Natural killer cell (primary cell): ENCODE measurements at places on chromosomes 16 and 17.

DNA sequence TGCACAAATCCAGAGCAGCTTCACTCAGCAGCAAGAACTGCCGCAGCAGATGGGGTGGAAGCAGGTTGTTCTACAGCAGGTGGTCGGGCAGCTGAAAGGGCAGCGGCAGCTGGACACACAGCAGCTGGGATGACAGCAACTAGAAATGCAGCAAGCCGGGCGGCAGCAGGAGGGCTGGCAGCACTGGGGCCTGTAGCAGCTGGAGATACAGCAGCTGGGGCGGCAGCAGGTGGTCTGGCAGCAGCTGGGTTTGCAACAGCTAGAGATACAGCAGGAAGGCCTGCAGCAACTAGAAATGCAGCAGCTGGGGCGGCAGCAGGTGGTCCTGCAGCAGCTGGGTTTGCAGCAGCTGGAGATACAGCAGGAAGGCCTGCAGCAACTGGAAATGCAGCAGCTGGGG lies 460 bp downstream of the KRTAP4-3 start:
- H3K36me3 ChIP-seq, result no peaks in the 10 kb centered on the region
- no peaks in the 10 kb centered on the region for H3K4me1 ChIP-seq
- DNase-seq, result no peak
- H3K4me3 ChIP-seq, result no peak overlapping the region

DNA sequence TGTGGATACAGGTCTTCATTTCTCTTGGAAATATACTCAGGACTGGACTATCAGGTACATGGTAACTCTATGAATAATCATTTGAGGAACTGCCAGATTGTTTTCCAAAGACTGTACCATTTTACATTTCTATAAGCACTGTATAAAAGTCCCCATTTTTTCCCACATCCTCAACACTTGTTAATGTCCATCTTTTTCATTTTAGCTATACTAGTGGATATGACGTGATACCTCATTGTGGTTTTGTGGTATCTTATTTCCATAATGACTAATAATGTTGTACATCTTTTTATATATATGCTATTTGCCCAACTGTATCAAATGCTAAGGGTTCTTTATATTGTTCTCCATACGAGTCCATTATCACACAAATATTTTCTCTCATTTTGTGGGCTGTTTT lies 22.9 kb downstream of the NUP88 start:
- H3K27me3 ChIP-seq, result no peaks in the 10 kb centered on the region
- no peak overlapping the region for H3K4me3 ChIP-seq
- peaks cover 75% of the 10 kb centered on the region for H3K36me3 ChIP-seq
- no peak overlapping the region for H3K27ac ChIP-seq
- no peaks in the 10 kb centered on the region for H3K4me1 ChIP-seq

GRCh38 chr17:78338486-78339259 lies 21.2 kb downstream of the SOCS3 start:
- no peak for DNase-seq
- H3K4me1 ChIP-seq, result peaks cover 44% of the 10 kb centered on the region
- H3K4me3 ChIP-seq, result no peak overlapping the region
- H3K36me3 ChIP-seq, result no peaks in the 10 kb centered on the region

DNA sequence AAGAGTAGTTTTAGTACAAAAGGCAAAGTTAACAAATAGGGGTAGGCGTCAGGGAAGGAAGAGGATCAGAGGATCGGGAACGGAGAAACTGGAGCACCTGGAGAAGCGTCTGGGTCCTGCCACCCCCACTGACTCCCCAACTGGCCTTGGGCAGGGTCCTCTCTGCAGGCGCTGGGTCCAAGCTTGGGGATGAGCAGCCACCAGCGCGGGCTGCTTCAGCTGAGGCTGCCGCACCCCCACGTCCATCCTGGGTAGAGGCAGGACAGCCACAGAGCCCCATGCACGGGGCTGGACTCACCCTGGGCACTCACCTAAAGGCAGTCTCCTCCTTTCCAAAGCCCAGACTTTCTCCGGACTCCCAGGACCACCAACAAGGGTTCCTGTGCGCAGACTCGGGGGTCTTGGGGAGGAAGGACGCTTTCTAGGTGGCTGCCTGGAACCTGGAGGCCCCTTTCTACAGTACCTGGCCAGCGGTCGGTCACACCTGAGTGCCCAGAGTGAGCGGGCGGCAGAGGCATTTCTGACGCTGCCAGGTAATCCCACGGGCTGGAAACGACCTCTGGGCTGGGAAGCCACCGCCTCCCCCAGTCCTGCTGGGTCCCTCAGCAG lies 1.1 kb downstream of the HS3ST6 start:
- H3K36me3 ChIP-seq, result no peaks in the 10 kb centered on the region
- H3K4me1 ChIP-seq, result no peaks in the 10 kb centered on the region
- H3K4me3 ChIP-seq, result no peak overlapping the region
- H3K27me3 ChIP-seq, result peaks cover 21% of the 10 kb centered on the region

GRCh38 chr16:56478281-56479049 lies 27.1 kb downstream of the OGFOD1 start:
- H3K27ac ChIP-seq, result no peak overlapping the region
- H3K4me3 ChIP-seq, result no peak overlapping the region
- no peaks in the 10 kb centered on the region for H3K4me1 ChIP-seq

- H3K36me3 ChIP-seq, result no peaks in the 10 kb centered on the region
- no peaks in the 10 kb centered on the region for H3K4me1 ChIP-seq
- no peak for DNase-seq
- no peaks in the 10 kb centered on the region for H3K27me3 ChIP-seq
Measured at GRCh38 chr17:61338000-61338798, 61.4 kb upstream of the TBX2 start.

GRCh38 chr17:61809816-61810392 lies 53.4 kb downstream of the BRIP1 start:
- H3K36me3 ChIP-seq, result no peaks in the 10 kb centered on the region
- H3K4me1 ChIP-seq, result no peaks in the 10 kb centered on the region
- H3K27me3 ChIP-seq, result no peaks in the 10 kb centered on the region
- no peak for DNase-seq
- no peak overlapping the region for H3K27ac ChIP-seq

DNA sequence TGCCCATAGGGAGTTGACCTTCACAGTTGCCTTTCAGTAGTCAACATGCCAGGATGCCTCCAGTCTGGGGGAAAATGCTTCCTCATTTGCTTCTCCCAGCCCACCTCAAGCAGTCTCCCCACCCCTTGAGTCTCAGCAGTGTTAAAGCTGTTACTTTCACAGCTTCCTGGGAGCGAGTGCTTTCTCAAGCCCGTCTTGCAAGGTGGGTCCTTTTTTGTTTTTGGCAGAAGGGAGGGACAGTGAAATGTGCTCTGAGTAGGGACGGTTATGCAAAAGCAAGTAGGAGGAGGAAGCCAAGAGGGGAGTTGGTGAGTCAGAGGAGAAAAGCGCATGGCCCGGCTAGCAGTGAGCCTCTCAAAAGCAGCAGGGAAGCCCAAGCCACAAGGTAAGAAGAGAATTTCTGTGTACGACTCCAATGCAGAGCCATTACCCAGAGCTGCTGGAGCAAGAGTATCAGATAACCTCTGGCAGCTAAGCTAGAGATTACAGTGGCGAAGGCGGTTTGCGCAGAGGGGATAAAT lies at the start of gene CHST4:
Gene CHST4 (plus strand): TSS at position 316 of the 521 bp plus-strand sequence. CDS start 10,252 bp downstream, outside the sequence.
- DNase-seq, result no peak
- H3K27me3 ChIP-seq, result no peaks in the 10 kb centered on the region
- H3K36me3 ChIP-seq, result no peaks in the 10 kb centered on the region
- H3K4me1 ChIP-seq, result no peaks in the 10 kb centered on the region
- no peak within 1 kb of the TSS for H3K27ac ChIP-seq
- no peak within 1 kb of the TSS for H3K4me3 ChIP-seq

DNA sequence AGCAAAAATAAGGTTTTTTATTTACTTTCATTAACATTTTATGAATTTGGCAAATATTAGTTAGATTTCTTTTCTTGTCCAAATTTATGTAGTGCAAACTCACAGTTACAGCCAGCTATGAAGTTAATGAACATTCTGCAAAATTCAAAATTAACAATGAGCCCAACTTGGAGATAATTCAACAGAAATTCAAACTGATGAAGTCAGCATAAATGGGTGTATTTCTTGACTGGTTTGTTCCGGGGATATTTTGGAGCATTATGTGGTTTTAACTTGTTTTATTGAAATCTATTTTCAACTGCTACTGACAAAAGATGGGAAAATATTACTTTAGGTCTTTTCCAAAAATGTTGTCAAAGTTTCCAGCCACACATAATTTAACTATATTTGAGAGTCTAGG lies 807.9 kb downstream of the CDH8 start:
- H3K27ac ChIP-seq, result no peak overlapping the region
- no peak for DNase-seq
- H3K27me3 ChIP-seq, result no peaks in the 10 kb centered on the region
- no peaks in the 10 kb centered on the region for H3K4me1 ChIP-seq

DNA sequence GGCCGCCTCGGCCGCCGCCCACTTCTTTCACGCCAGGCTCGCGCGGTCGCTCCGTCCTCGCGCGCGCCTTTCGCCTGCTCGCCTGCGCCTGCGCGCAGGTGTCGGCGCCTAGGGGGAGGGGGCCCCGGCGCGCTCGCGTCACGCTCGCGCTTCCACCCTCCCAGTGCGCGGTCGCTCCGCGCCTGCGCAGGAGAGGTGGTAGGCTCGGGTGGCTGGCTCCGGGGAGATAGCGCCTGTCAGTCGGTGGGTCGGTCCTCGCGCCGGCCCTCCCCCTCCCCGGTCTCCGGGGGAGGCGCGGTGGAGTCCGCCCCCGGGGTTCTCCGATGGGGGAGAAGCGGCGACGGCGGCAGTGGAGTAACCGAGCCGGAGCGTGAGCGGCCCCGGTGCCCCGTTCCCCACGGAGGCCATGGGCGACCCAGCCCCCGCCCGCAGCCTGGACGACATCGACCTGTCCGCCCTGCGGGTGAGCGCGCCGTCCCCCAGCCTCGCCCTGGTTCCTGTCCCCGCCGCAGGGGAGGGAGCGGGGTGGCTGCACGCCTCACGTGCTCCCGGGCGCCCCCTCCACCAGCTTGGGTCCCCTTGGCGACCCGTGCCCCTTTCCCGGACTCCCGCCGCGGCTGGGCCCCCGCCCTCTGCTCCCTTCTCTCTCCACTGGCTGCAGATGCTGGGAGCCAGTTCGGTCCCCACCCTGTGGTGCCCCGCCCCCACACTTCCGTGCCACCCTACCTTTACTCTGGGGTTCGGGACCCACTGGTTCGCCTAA lies at the start of gene MINK1:
Gene MINK1 (plus strand): TSS at position 163 of the 763 bp plus-strand sequence. CDS start 244 bp downstream, at position 407.
- no peaks in the 10 kb centered on the region for H3K36me3 ChIP-seq
- DNase-seq, result peak; percentile 85
- peaks cover 33% of the 10 kb centered on the region for H3K4me1 ChIP-seq
- no peaks in the 10 kb centered on the region for H3K27me3 ChIP-seq
- peak within 1 kb of the TSS; percentile 54 for H3K4me3 ChIP-seq

DNA sequence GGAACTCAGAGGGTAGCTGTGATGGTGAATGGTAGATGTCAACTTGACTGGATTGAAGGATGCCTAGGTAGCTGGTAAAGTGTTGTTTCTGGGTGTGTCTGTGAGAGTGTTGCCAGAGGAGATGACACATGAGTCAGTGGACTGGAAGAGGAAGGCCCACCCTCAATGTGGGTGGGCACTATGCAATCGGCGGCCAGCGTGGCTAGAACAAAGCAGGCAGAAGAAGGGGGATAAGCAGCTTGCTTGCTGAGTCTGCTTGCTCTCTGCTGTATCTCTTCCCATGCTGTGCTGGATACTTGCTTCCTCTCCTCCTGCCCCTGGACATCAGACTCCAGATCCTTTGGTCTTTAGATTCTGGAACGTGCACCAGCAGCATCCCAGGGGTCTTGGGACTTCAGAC lies 128.1 kb downstream of the AIPL1 start:
- no peaks in the 10 kb centered on the region for H3K4me1 ChIP-seq
- H3K4me3 ChIP-seq, result no peak overlapping the region
- no peak for DNase-seq
- H3K27me3 ChIP-seq, result no peaks in the 10 kb centered on the region
- no peaks in the 10 kb centered on the region for H3K36me3 ChIP-seq
- H3K27ac ChIP-seq, result no peak overlapping the region

GRCh38 chr17:41629826-41630670 lies 5.7 kb upstream of the KRT17 start:
- no peak overlapping the region for H3K27ac ChIP-seq
- no peak for DNase-seq
- H3K36me3 ChIP-seq, result no peaks in the 10 kb centered on the region
- no peak overlapping the region for H3K4me3 ChIP-seq
- H3K27me3 ChIP-seq, result no peaks in the 10 kb centered on the region

GRCh38 chr17:69434164-69434579 lies 19.7 kb downstream of the MAP2K6 start:
- no peak overlapping the region for H3K27ac ChIP-seq
- no peak overlapping the region for H3K4me3 ChIP-seq
- H3K27me3 ChIP-seq, result no peaks in the 10 kb centered on the region
- H3K36me3 ChIP-seq, result no peaks in the 10 kb centered on the region

DNA sequence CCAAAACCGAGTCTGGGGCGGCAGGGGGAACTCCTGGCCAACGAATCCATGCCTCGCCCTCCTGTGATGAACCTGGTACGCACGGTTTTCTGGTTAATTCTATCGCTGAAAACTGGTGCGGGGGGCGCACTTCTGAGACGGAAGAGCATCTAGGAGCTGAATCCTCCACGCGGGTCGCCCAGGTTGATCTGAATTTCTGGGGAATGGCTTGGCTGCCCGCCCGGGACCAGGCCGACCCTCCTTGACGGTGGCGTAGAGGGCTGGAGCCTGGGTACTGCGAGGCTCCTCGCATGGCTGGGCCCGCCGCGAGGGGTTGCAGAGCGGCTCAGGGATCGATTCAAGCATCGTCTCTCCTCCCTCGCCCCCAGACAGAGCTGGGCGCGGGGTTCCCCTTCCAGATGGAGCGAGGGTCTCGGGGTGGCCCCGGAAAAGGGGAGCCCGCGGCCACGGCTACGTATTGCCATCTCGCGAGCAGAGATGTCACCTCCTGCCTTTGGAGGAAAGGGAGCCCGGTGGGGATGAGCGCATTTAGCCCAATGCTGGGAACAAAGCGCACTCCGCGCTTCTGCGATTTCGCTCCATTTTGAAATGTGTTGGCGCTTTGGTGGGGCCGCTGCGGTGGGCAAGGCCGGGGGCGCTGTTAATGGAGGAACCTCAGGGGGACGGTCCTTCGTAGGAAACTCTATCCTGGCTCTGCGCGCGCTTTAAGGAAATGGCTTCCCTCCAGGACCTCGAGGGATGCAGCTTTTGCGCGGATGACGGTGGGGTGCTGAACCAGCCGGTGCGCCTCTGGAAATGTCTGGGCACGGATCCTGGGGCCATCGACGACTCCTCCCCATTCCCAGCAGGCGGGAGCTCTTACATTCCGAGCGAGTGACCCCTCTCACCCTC lies 2.7 kb downstream of the MAPT start:
- peaks cover 31% of the 10 kb centered on the region for H3K4me1 ChIP-seq
- H3K27ac ChIP-seq, result no peak overlapping the region
- H3K27me3 ChIP-seq, result peaks cover 38% of the 10 kb centered on the region
- no peaks in the 10 kb centered on the region for H3K36me3 ChIP-seq
- no peak overlapping the region for H3K4me3 ChIP-seq

- no peaks in the 10 kb centered on the region for H3K36me3 ChIP-seq
- H3K27ac ChIP-seq, result no peak overlapping the region
- H3K27me3 ChIP-seq, result no peaks in the 10 kb centered on the region
- no peak for DNase-seq
- no peaks in the 10 kb centered on the region for H3K4me1 ChIP-seq
Measured at GRCh38 chr16:68626557-68626956, 18.6 kb upstream of the CDH3 start.

- no peaks in the 10 kb centered on the region for H3K36me3 ChIP-seq
- no peaks in the 10 kb centered on the region for H3K27me3 ChIP-seq
- no peak overlapping the region for H3K27ac ChIP-seq
- DNase-seq, result no peak
- H3K4me3 ChIP-seq, result no peak overlapping the region
Measured at GRCh38 chr17:53472586-53472985, 350.1 kb upstream of the KIF2B start.

- no peak overlapping the region for H3K4me3 ChIP-seq
- peaks cover 14% of the 10 kb centered on the region for H3K36me3 ChIP-seq
- H3K27me3 ChIP-seq, result no peaks in the 10 kb centered on the region
- no peak overlapping the region for H3K27ac ChIP-seq
- H3K4me1 ChIP-seq, result peaks cover 27% of the 10 kb centered on the region
Measured at GRCh38 chr17:44202756-44203155, 3.1 kb upstream of the ATXN7L3 start.
